ENCODE measurements at places on chromosomes 11 and 22.

GRCh38 chr11:71188886-71189767, 63.2 kb downstream of the SHANK2 start:
- no peak for DNase-seq

DNA sequence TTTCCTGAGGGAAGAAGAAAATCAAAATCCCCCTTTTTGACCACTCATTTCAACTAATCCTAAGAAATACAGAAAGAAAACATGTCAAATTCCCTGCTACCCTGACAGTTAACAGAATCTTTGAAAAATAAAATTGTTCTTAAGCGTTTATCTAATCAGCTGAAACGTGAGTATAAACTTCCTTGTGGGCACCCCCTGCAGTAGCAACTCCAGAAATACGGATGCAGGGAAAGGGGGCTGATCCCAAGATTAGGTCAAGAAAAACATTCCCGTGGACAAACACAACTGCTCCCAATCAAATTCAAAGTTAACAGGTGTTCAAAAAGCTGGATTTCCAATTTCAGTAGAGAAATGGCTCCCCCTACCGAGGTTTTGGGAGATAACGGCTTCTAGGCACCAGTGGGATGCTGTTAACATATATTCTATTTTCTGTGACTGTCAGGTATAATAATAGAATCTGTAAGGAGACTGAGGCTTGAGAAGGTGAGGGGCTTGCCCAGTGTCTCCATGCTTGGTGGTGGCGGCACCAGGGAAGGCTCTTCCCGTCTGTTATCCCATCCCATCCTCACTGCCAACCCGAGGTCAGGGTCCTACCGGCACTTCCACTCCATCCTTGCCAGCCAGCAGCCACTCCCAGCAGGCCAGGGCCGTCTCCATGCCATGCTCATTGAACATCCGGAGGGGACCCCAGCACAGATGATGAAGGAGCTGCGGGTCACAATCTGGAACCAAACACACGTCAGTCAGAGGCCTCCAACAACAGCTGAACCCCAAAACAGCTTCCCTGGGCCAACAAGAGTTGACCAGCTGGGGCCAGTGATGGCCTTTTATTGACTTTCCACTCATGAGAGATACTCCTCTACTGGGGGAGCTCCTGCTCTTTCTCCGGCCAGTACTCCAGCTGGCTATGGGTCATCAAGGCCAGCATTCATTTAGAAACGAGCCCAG, 32.0 kb upstream of the SERPIND1 start:
- DNase-seq: no peak

GRCh38 chr11:12287374-12288211, 89.8 kb upstream of the PARVA start:
- no peak for DNase-seq

- no peak for DNase-seq
Observed at GRCh38 chr11:65445604-65446445, 23.2 kb downstream of the NEAT1 start.

DNA sequence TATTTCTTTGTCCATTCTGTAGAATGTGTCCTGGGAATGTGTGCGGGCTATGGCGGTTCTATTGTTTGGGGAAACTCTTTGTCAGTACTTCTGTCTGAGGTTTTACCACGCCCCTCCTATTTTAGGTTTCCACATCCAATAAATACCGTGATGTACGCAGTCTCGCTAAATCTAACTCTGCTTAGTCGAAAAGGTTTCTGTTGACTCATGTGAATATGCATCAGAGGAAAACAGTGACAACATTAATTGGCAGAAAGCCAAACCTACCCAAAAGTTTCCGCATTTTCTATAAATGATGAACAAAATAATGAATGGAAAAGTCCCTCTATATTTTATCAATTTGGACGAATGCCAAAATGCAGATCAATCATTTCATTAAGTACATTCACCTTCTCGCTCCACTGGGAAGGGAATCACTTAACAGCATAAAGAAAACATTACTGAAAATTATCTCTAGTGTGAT, 143.4 kb downstream of the MAML2 start:
- no peak for DNase-seq

- DNase-seq: no peak
Observed at GRCh38 chr11:87425391-87425790, 387.7 kb downstream of the TMEM135 start.

DNA sequence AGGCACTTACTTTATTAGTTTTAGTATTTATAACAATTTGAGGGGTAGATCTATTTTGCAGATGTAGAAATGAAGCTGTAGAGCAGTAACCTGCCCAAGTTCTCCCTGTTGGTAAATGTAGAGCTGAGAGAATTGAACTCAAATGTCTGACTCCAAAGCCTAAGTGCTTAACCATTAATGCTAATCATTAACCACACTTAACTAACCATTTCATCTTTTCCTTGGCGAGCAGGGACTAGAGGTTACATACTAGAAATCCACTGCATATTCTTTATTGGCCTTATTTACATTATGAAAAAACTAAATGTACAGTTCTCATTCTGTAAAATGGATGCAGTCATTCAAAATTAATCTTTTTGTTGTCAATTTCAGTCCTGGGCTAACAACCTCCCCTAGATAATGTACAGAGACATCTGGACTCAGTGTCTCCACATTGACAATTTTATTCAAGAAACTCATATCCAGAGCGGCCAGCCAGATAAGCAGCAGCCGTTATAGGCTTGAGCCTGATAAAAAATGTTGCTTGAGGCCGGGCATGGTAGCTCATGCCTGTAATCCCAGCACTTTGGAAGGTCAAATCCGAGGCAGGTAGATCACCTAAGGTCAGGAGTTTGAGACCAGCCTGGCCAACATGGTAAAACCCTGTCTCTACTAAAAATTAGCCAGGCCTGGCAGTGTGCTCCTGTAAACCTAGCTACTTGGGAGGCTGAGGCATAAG, 76.7 kb upstream of the PICALM start:
- no peak for DNase-seq

Data from C1 segment of cervical spinal cord (tissue), 14 donors.